Neural crest cell (in vitro differentiated cells): ENCODE measurements at places on chromosomes 3 and 15. TPM values are rescaled to one million over a fixed set of nuclear protein-coding genes. Genes with fewer than 3 reads are reported as not detected.

CCRL2 gene
- total RNA-seq = not detected in 2 replicates

SLC6A20 gene
- total RNA-seq = not detected in 2 replicates

GJD2 gene
- 0.07 TPM in 1 of 2 replicates, not detected in the other for total RNA-seq

GOLGA8N gene
- total RNA-seq = 2.2 and 2.6 TPM in 2 replicates

CA12 gene
- 1.1 TPM in 2 replicates for total RNA-seq

TM4SF1 gene
- total RNA-seq = not detected in 2 replicates

TUSC7 gene
- total RNA-seq = not detected in 2 replicates

THAP10 gene
- 6.7 and 7.5 TPM in 2 replicates for total RNA-seq

CD200 gene
- total RNA-seq = 66.7 and 67.0 TPM in 2 replicates

HRG gene
- total RNA-seq = not detected in 2 replicates

MST1R gene
- 1.4 and 2.6 TPM in 2 replicates for total RNA-seq

FBXO40 gene
- not detected in 2 replicates for total RNA-seq

WDR49 gene
- 3.5 and 5.4 TPM in 2 replicates for total RNA-seq

CRYGS gene
- 4.3 and 4.7 TPM in 2 replicates for total RNA-seq

IL16 gene
- 0.05 and 0.25 TPM in 2 replicates for total RNA-seq

RASGRP1 gene
- total RNA-seq = 1.6 and 1.8 TPM in 2 replicates

NOX5 gene
- total RNA-seq = not detected in 2 replicates

FAM162A gene
- total RNA-seq = 22.2 and 26.6 TPM in 2 replicates

PLA2G4E gene
- not detected in 2 replicates for total RNA-seq

HHATL gene
- not detected in 2 replicates for total RNA-seq

GOLGA6L1 gene
- total RNA-seq = not detected in 2 replicates

DISP2 gene
- 2.0 and 3.1 TPM in 2 replicates for total RNA-seq

CTXN2 gene
- total RNA-seq = 0.18 and 0.26 TPM in 2 replicates

PPIP5K1 gene
- 33.1 and 37.9 TPM in 2 replicates for total RNA-seq

TFDP2 gene
- total RNA-seq = 64.5 and 75.4 TPM in 2 replicates

P3H2 gene
- 2.0 and 4.1 TPM in 2 replicates for total RNA-seq

LARP6 gene
- total RNA-seq = 18.2 and 20.5 TPM in 2 replicates

SHF gene
- 55.0 and 59.0 TPM in 2 replicates for total RNA-seq

GOLGA8Q gene
- total RNA-seq = not detected in 2 replicates

RYR3 gene
- total RNA-seq = 1.5 and 2.2 TPM in 2 replicates

ADPRH gene
- 3.5 TPM in 2 replicates for total RNA-seq

H1-8 gene
- total RNA-seq = not detected in 2 replicates

LRRIQ4 gene
- total RNA-seq = 0.12 and 0.16 TPM in 2 replicates

SI gene
- total RNA-seq = not detected in 2 replicates

HEXA gene
- 59.3 and 63.2 TPM in 2 replicates for total RNA-seq

SPCS1 gene
- 101 and 109 TPM in 2 replicates for total RNA-seq

C15orf39 gene
- 23.8 and 29.5 TPM in 2 replicates for total RNA-seq

ASB14 gene
- not detected in 2 replicates for total RNA-seq

CDCP1 gene
- total RNA-seq = not detected in 2 replicates

SAMMSON gene
- not detected in 2 replicates for total RNA-seq

EFL1 gene
- total RNA-seq = 28.0 and 28.5 TPM in 2 replicates

PLSCR5 gene
- total RNA-seq = not detected in 2 replicates

C3orf20 gene
- total RNA-seq = 0.14 TPM in 1 of 2 replicates, not detected in the other
